Sigmoid colon (tissue), 7 donors: ENCODE measurements at places on chromosomes 7 and 10. TPM values are rescaled to one million over a fixed set of nuclear protein-coding genes. Genes with fewer than 3 reads are reported as not detected.

Gene CASTOR2
- 2.8 TPM for polyA plus RNA-seq

Gene RBP4
- polyA plus RNA-seq, result 3.0 TPM

Gene ATG9B
- polyA plus RNA-seq, result 1.6 TPM

Gene TMEM184A
- polyA plus RNA-seq, result 10.2 TPM

Gene VDAC2
- 282 TPM for polyA plus RNA-seq

Gene IFIT1
- polyA plus RNA-seq, result 27.1 TPM

Gene PRSS2
- 3.0 TPM for polyA plus RNA-seq

Gene CD36
- 126 TPM for polyA plus RNA-seq

Gene COBL
- polyA plus RNA-seq, result 27.6 TPM

Gene PPP1R3C
- 1.9 TPM for polyA plus RNA-seq

Gene LRRD1
- 0.04 TPM for polyA plus RNA-seq

Gene H2BK1
- polyA plus RNA-seq, result not detected
